ENCODE measurements at places on chromosomes 5 and 9.

DNA sequence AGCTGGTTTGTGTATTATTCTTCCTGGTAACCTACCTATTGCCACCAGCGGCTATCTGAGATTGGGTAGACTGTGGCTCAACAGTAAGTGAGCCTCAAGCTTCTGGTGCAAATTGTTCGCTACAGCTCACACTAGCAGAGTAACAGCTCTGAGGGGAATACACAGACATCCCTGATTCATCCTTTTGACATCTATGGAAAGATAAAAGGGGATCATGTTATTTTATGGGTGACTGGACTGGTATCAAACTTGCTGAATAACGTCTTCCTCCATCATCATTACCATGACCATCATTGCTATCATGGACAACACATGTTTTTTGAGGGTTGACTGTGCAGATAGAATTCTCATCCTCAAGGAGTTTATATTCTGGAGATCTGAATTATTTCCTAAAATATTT, 129.6 kb downstream of the PIK3R1 start:
- DNase-seq: no peak

DNA sequence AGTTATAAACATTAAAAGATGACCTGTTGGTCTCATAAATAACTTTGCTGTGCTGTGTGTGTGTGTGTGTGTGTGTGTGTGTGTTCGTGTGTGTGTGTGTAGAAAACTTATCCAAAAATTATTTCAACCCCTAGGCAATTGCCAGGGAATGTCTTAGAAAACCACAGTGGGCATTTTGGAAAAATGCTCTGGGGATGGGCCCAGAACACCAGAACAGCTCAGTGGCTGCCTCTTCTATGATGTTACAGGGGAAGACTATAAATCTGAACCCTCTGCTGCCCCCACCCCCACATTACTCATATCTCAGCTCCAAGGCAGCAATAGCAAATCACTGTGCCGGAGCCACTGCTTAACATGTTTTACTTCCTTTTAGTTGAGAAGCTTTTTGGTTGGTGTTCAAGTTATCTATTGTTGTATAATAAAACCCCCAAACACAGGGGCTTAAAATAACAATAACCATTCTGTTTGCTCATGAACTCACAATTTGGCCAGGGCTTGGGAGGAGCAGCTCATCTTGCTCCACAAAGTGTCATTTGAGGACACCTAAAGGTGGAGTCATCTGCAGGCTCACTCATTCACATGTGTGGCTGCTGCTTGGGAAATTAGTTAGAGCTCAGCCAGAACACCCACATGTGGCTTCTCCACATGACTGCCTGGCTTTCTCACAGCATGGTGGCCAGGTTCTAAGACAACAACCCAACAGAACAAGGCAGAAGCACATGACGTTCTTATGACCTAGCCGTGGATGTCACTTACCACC, 40.4 kb downstream of the ACTBL2 start:
- no peak for DNase-seq

DNA sequence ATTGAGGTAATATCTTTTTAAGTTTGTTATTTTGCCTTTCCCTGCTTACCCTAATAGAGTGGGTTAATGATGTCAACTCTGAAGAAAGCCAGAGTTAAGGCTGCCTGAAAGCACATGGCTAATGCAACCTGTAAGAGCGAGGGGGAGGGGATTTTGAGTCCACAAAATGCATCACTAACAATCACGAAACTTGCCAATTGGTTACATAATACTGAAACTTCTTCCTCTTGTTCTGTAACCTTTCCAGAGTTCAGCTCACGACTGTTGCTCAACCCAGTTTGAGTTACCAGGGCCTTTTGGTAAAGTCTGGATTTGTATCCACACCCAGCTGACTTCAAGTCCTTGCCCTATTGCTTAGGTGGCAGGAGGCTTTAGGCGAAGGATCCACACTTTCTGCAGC, 308.8 kb downstream of the EFNA5 start:
- no peak for DNase-seq

- no peak for DNase-seq
These were observed 795 bp upstream of the ASS1 start for GRCh38 chr9:130443840-130444492.

- no peak for DNase-seq
These were observed 12.1 kb upstream of the ISOC1 start for GRCh38 chr5:129082225-129083136.

DNA sequence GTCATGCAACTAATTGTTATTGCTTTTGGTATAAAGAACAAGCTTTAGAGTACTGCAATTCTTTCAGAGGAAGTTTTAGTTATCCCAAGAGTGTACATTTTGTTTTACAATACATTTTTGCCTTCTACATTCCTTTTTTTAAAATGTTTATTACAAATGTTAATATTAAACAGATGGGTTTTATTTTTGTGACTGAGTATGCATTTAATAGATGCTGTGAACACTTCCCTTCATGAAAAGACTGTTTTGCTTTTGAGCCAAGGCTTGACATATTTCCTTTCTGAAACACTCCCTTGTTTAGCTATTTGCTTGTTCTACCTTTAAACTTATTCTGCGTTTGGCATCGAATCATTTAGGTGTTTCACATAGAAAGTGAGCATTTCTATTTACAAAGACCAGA, 14.8 kb upstream of the ZNF474 start:
- DNase-seq: no peak
